ENCODE measurements at places on chromosomes 1 and 21. TPM values are rescaled to one million over a fixed set of nuclear protein-coding genes. Genes with fewer than 3 reads are reported as not detected.

The LRRN2 gene
- total RNA-seq, result not detected

The CSMD2 gene
- under 0.01 TPM for total RNA-seq

The AHCYL1 gene
- 47.6 TPM for total RNA-seq

The ICOSLG gene
- 0.43 TPM for total RNA-seq

The MARK1 gene
- total RNA-seq, result 4.1 TPM

The NES gene
- 36.2 TPM for total RNA-seq

The GABPA gene
- total RNA-seq, result 36.5 TPM

The GLIS1 gene
- not detected for total RNA-seq

The FAM167B gene
- 0.17 TPM for total RNA-seq

The PCBP3 gene
- total RNA-seq, result 0.54 TPM

The KDM1A gene
- total RNA-seq, result 67.6 TPM

The RGSL1 gene
- not detected for total RNA-seq

The FCGR3A gene
- total RNA-seq, result not detected

The HNRNPCL4 gene
- not detected for total RNA-seq

The CAMK1G gene
- total RNA-seq, result not detected

The SYTL1 gene
- not detected for total RNA-seq

The GSTM1 gene
- 2.9 TPM for total RNA-seq

Measured in dermis lymphatic vessel endothelial cell (primary cell).